NAMALWA (cell line): ENCODE measurements at places on chromosomes 1 and 21.

GRCh38 chr1:25683731-25684130 is 67.1 kb downstream of the MAN1C1 start:
- no peak for DNase-seq

- DNase-seq = peak; percentile 15
These were observed 14.0 kb downstream of the F3 start for GRCh38 chr1:94527447-94528031.

DNA sequence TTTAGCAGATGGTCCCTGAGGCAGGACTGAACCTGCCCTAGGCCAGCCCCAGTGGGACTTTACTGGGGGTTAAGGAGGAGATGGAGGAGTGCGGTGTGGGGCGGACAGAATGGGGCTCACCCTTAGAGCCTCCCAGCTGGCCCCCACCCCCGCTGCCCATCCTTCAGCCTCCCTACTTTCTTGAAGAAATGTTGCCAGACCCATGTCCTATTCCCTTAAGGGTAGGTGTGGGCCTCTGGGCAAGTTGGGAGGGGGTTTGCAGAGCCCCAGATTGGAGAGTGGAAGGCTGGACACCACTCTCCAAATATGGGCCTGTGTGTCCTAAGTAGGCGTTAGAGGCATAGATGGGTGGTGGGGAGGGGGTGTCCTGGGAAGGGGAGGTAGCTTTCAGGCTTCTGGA is 19.2 kb upstream of the EPS8L3 start:
- DNase-seq = no peak

- no peak for DNase-seq
These were observed 214.1 kb downstream of the PBX1 start for GRCh38 chr1:164773102-164773501.

GRCh38 chr1:246394121-246394520 is 113.0 kb downstream of the SMYD3 start:
- DNase-seq = no peak
